ENCODE measurements at places on chromosomes 13 and 19.

DNA sequence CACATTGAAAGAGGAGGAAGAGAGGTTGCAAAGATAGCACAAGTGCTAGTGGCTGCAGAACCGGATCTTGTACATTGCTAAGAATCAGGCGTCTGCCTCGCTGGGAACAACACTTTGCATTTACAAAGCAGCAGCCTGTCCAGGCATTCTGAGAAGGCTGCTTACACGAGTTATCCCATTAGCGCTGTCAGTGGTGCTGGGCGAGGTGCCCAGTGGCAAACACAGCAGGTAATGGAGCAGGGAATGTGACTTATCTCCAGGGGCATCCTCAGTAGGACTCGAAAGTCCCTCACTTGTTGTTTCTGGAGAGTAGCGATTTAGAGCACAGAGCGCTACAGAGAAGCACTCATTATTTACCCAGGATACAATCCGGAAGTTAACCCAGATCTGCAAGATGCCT lies 209.6 kb downstream of the OLFM4 start:
- no peak for DNase-seq

DNA sequence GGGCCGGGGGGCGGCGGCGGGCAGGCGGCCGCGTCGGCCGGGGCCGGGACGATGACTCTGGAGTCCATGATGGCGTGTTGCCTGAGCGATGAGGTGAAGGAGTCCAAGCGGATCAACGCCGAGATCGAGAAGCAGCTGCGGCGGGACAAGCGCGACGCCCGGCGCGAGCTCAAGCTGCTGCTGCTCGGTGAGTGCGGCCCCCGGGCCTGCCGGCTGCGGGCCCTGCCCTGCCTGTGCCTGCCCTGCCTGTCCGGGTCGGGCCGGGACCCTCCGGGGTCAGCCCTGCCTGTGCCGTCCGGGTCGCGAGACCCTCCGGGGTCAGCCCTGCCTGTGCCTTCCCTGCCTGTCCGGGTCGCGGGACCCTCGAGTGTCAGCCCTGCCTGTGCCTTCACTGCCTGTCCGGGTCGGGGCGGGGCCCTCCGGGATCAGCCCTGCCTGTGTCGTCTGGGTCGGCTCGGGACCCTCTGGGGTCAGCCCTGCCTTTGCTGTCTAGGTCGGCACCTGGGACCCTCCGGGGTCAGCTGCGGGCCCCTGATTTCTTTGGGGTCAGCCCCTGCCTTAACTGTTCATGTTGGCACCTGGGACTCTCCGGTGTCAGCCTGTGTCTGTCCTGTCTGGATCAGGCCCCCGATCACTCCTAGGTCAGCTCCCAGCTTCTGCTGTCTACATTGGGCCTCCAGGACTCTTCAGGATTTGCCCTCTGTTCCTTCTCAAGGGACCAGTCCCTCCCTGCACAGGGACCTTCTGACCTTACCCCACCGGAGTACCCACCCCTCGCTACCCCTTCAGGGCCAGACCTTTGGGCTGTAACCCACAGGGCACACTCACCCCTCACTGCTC lies 659 bp downstream of the GNA11 start:
- peak; percentile 55 for DNase-seq

DNA sequence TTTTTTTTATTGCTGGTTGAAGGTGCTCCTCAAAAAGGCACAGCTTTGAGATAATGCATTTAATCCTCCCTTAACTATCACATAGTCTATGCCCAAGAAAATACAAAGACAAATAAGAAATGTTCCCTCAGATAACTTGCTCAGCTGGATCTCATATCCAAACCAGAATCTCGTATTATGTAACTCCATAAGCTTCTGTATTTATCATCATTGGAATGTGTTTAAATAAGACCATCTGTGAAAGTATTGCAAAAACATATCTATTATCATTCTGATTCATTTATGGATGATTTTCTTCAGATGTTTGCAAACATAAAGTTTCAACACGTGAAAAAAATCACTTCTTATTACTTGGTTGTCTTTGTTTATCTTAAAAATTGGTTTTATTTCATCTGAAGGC lies 190.9 kb downstream of the IRS2 start:
- DNase-seq, result no peak

GRCh38 chr19:12840091-12841079 lies 2.1 kb downstream of the MAST1 start:
- DNase-seq, result peak; percentile 92

DNA sequence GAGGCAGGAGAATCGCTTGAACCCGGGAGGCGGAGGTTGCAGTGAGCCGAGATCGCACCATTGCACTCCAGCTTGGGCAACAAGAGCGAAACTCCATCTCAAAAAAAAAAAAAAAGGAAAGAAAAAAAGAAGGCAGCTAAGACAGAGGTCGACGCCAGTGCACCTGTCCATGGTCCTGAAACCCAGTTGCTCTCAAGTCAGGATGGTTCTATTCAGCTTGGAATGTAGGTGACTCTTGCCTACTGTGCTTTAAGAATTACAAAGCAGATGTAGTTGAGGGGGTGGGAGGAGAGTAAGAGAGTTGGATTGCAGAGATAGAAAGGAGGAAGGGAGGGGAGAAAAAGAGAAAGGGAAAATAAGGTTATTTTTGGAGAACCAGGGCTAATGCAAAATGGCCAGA lies 18.7 kb downstream of the CACNG7 start:
- DNase-seq, result peak; percentile 45

GRCh38 chr19:42421591-42422031 lies 5.6 kb downstream of the LIPE start:
- DNase-seq, result peak; percentile 16

- no peak for DNase-seq
Measured at GRCh38 chr19:49098795-49099194, 13.5 kb downstream of the SNRNP70 start.

All from hematopoietic multipotent progenitor cell treated with erythropoietin and hydrocortisone succinate and interleukin-3 and kit ligand, for 8 days (in vitro differentiated cells).